Hair follicular keratinocyte (primary cell): ENCODE measurements at places on chromosomes 7 and 10. TPM values are rescaled to one million over a fixed set of nuclear protein-coding genes. Genes with fewer than 3 reads are reported as not detected.

Gene H2BK1
- not detected in 2 replicates for total RNA-seq

Gene OPN1SW
- not detected in 2 replicates for total RNA-seq

Gene FBXO24
- 0.65 and 0.70 TPM in 2 replicates for total RNA-seq

Gene CYP2C19
- not detected in 2 replicates for total RNA-seq

Gene ALKBH4
- 11.8 and 23.9 TPM in 2 replicates for total RNA-seq

Gene FAM107B
- total RNA-seq: 8.7 TPM in 2 replicates

Gene KAZALD1
- total RNA-seq: 0.15 and 0.23 TPM in 2 replicates

Gene HMX2
- not detected in 2 replicates for total RNA-seq

Gene UFSP1
- 3.0 and 6.3 TPM in 2 replicates for total RNA-seq

Gene GSAP
- 8.1 and 18.0 TPM in 2 replicates for total RNA-seq

Gene GCK
- total RNA-seq: 0.34 TPM in 1 of 2 replicates, not detected in the other

Gene MKI67
- total RNA-seq: 18.2 and 55.1 TPM in 2 replicates

Gene ARL5B
- total RNA-seq: 8.1 and 10.1 TPM in 2 replicates

Gene SLC26A3
- total RNA-seq: not detected in 2 replicates

Gene FAM237B
- not detected in 2 replicates for total RNA-seq

Gene HNRNPH3
- 16.5 and 20.9 TPM in 2 replicates for total RNA-seq

Gene RBM20
- total RNA-seq: not detected in 2 replicates

Gene PRPS1L1
- total RNA-seq: not detected in 2 replicates
